SK-N-DZ (cell line): ENCODE measurements at places on chromosomes 3 and 15.
A peak's percentile ranks its signal among the peaks of the same experiment; 100 is the strongest.

DNA sequence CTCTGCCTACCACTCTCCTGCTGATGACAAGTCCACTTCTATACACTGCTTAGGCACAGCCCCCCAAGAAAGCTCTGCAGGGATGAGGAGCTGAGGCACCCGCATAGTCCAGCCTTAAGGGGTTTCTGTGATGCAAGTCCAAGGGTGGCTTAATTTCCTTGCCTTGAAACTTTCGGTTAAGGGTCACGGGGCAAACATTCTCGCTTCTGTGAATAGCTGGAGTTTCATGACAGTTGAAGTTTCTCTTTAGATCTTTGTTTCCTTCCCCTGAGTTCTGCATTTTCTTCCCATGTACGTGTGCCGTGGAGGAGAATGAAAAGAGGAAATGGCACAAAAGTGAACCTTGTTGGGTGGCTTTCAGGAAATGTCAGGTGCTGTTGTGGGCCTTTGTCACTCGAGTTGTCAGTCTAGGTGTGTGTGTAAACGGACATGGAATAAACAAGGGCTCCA, 7.0 kb downstream of the GPR160 start:
- DNase-seq = no peak

DNA sequence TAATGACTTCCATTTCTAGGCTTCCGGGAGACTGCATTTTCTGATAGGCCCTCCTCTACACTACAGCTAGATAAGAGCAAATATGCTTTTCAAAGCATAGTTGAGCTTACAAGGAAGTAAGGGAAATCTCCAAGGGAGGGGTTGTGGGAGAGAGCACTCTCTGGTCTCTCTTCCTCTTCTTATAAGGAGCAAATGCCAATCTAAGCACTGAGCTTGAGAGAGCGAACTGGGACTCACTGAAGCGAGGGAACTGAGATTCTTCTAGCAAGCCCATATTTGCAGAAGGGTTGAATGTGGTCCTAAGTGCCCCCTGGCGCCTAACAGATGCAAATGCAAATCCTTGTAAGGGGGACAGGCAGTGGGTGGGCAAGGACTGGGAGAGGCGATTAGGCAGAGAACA, 164.8 kb downstream of the ERC2 start:
- peak; percentile 64 for DNase-seq

DNA sequence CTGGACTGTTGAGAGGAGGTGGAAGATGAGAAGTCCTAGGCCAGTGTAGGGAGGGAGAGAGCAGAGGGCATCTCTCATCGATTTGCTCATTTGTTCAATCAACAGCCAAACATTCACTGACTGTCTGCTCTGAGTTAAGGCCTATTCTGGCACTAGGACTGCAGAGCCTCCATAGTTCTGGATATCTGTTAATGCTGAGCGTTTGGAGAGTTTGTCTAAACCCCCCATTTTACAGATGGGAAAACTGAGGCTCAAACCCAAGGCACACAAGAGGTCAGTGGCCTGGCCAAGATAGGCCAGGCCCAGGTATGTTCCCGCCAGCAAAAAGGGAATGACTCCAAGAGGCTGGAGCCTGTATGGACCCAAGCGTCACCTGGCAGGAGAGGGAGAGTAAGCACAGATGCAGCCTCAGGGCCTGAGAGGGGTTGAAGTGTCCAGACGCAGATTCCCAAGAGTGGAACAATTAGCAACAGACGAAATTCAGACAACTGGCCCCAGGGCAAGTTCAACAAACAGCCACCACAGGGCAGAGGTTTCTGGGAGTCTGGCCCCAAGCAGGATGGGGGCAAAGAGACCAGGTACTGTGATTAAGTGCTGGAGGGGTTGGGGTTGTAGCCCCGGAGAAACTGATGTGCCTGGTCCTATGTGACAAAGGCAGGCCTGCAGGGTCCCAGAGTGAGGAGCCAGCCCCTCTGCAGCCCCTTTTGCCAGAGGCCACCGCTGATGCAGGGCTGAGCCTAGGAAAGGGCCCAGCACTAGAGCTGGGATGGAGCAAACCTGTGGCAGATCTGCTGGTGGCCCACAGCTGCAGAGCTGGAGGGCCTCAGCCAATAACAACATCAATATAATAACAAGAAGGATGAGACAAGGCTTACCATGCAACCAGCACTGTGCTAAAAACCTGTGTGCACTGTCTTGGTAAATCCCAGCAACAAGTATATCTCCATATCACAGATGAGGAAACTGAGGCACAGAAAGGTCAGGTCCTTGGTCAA, 245.1 kb upstream of the TLE3 start:
- DNase-seq = no peak

- DNase-seq = no peak
Measured at GRCh38 chr15:74869726-74870407, 3.3 kb downstream of the SCAMP2 start.

DNA sequence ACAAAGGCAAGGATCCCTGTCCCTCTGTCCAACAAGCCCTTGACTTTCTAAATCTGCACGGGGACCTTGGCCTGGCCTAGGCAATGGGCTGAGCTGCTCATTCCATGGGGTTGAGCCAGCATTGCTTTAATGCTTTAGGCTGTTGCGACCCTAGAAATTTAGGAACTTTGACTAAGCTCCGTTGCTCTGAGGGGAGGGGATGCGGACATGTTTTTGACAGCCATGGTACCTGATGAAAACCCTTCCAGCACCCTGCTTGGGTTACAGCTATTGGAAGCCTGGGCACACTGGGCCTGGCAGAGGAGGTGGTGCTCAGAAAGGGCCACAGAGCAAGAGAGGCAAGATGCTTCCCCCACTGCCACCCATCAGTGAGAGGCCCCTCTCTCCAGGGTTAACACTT, 37.1 kb downstream of the SYNM start:
- no peak for DNase-seq

DNA sequence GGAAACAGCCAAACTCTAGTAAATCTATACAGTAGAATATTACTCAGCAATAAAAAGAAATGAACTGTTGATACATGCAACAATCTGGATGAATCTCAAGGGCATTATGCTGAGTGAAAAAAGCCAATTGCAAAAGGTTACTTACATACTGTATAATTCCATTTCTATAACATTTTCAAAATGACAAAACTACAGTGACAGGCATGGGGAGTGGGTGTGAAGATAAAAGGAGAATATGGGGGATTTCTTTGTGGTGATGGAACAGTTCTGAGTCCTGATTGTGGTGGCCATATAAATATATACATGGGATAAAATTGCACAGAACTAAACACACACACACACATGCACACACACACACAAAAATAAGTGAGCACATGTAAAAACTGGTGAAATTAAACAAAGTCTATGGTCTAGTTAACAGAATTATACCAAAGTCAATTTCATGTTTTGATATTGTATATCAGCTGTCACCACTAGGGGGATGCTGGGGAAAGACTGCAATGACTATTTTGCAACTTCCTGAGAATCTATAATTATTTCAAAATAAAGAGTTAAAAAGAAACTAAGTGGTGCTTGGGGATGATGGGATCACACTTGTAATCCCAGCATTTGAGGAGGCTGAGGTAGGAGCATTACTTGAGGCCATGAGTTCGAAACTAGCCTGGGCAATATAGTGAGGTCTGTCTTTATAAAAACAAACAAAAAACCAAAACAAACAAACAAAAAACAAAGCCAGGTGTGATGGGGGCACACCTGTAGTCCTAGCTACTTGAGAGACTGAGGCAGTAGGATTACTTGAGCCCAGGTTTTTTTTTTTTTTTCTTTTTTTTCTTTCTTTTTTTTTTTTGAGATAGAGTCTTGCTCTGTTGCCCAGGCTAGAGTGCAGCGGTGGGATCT, 66.0 kb downstream of the SPTSSB start:
- DNase-seq = peak; percentile 11

GRCh38 chr3:185187391-185187790, 34.5 kb upstream of the C3orf70 start:
- DNase-seq = no peak

- peak; percentile 9 for DNase-seq
Measured at GRCh38 chr3:79497447-79498111, 270.2 kb downstream of the ROBO1 start.

DNA sequence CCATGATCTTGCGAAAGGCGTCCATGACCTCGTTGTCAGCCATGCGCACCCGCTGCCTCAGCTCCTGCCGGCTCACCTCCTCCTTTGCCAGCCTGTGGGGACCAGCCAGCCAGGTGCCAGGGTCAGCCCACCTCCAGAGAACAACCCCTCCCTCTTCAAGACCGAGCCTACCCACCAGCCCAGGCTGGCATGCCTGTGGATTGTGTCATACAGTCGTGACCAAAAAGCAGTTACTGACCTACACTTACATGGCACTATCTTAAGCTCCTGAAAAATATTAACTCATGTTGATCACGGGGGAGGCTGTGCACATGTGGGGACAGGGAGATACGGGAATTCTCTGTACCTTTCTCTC, 10.7 kb upstream of the CAMK1 start:
- no peak for DNase-seq

DNA sequence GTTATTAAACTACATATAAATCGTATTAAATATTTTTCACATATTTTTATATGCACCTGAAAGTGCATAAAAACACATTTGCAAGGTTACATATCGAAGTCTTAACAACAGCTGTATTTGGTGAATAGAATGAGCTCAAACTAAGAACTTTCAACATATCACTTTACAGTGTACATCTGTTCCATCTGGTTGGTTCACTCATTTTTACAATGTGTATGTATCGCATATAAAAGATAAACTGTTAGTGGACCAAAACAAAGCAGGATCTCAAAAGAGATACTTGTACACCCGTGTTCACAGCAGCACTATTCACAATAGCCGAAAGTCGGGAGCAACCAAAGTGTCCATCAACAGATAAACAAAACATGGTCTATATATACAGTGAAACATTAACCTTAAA, 55.8 kb downstream of the TBL1XR1 start:
- DNase-seq = no peak

DNA sequence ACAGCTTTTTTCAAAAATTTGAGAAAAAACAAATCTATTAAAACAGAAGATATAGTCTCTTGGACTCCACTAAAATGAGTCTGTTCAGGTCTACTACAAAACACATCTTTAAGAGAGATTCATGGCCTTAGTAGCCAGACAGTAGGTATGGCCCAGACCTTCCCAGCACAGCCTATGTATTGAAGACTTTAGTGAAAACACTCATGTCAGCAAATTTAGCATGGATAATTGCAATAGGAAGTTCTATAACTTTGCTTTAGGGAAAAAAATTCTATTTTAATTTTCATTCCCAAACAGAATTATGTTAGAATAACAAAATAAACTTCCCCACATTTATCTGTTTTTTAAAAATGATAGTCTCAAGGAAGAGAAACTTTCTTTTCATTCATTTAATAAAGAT, 976.6 kb downstream of the FHIT start:
- DNase-seq = no peak

DNA sequence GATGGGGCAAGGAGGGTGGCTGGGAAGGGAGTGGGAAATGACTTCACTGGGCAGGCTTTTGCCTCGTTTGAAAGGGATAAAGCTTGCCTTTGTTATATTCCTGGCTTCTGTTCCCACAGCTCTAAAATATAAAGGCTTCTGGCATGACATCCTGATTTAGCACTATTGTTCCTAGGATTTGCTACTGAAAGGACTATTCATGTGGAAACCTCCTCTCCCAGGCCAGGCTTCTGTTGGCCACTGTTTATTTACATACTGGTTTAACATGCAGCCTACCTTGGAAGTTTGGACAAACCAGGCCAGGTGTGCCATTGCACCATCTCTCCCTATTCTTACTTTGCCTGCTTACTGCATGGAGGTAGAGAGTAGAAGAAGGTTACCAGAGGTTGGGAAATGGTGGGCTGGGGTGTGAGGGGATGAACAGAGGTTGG, 2.4 kb upstream of the LMCD1 start:
- no peak for DNase-seq

DNA sequence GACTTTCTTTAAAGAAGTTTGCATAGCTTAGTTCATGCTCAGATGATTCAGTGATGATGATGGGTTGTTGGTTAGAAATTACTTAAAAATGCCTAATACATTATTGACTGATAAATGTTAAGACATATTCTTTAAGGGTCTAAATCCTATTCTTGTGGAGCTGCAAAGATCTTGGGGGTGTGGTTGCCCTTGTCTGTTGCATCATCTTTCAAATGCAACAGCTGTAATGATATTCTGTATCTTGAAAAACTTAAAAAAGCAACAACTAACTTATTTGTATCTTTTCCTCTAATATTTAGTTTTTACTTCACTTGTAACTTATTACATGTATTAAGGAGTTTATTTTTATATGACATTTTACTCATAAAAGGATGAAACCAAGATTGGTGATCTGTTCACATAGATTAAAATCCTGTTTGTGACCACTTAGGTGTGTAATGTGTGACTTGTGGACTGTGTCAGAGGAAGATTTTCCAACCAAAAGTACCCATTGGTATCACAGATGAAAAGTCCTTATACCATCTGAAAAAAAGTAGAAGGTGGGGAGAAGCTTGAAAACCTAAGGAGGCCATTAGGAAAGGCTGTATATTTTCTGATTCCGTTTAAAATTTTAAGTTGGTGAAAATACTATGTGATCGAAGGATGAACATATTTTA, 142.8 kb downstream of the IGF1R start:
- no peak for DNase-seq

DNA sequence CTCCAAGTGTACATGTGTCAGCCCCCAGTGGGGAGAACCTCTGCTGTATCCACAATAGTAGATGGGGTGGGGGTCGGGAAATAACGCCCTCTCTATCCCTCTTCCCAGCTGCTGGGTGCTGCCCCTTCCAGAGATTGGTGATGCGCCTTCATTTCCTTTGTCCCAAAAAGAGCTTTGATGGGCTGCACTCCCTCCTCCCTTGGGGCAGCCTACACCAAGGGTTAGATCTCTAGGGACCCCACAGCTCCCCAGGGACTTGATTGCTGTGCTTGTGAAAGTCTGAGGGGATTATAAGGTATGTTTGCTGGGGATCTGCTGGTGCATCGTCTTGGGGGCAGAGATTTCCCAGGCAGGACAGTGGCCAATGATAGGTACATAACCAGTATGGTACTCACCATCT, 105.3 kb downstream of the UNC13C start:
- DNase-seq = no peak

GRCh38 chr15:30990446-30991254, 778 bp downstream of the MTMR10 start:
- no peak for DNase-seq

DNA sequence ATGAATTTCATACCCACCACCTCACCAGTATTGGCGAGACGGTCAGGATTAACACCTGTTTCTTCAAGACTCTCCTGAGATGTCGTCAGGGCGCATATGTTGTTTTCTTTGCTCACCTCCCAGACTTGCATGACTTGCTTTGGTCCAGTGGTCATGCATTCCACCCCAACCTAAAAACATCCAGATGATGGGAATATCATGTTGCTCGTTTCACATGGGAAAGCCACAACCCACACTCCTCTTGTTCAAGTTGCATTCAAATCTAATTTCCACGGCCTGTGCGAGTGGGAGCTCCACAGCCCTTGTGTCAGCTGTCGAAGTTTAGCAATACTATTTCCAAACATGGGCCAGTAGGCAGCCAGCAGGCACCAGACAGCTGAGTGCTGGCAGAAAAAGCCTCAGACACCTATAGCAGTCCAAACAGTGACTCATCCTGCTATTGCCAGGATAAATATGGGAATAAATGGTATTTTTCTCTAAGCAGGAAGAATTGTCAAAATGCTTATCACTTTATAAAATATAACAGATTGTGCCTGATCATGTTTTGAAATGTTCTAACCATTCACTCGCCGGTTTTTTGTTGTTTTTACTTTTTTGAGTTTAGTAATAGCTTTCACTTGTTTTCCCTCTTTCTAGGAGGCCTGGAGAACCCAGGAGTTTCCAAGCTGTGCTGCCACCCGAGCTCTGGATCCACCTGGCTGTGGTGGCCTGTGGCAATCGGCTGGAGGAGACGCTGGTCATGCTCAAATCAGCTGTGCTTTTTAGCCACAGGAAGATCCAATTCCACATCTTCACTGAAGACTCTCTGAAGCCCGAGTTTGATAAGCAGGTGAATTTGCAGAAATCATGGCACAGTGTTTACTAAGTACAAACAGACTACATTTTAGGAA, 20.1 kb downstream of the GXYLT2 start:
- no peak for DNase-seq
